ENCODE measurements at places on chromosomes 5 and 9.

DNA sequence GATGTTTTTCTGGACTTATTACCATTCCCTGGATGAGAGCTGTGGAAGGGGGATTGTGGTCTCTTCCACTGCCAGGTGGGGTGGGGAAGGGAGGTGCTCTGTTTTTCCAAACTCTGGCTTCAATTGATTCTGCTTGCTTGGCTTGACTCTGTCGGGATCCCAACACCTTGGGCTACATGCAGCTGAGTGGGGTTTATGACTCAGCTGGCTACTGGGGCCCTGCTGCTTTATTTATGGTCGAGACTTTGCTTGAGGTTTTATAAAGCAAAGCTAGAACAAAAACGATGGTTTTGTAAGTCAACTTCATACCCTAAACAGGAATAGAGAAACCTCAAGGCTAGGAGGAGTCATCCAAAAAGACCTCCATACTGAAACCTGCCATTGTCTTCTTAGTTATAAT lies 76.3 kb downstream of the AOPEP start:
- DNase-seq, result no peak

- no peak for DNase-seq
These were observed 13.7 kb downstream of the IER5L start for GRCh38 chr9:129164246-129164930.

GRCh38 chr9:98642661-98643312 lies 65.9 kb downstream of the GABBR2 start:
- DNase-seq, result no peak

DNA sequence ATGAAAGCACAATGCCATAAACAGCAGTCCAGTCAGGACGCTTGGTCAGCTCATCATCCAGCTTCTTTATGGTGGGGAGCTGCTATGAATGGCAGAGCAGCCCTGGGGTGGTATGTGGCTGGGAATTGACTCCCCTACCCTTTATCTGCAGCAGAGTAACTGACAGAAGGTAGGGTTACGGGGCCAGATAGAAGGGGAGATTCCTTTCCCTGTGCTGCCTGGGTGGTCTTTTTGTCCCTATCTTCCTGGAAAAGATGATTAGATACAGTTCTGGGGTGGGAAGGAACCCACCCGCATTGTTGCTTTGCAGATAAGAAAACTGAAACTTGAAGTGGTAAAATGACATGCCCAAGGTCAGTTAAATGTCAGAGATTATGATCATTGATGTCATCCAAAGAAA lies 405.5 kb downstream of the ARHGEF28 start:
- DNase-seq, result no peak

- peak; percentile 10 for DNase-seq
These were observed 977 bp upstream of the PRDM12 start for GRCh38 chr9:130663258-130663976.

DNA sequence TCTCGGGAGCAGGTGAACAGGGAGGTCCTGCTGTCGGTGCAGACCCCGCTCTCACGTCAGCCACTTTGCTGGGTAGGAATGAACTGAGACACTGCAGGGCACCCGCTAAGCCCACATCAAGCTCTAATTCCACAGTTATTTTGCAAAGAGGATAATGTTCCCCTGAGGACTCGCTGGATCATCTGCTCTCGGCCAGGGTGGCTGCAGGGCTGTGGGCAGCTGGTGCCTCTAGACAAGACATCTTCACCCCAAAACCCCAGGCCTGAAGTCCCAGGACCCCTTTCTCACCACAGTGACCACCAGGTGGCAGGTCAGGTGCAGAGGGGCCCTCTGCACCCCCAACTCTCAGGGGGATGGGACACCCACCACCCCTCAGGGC lies 135.1 kb upstream of the PPP1R26 start:
- no peak for DNase-seq

DNA sequence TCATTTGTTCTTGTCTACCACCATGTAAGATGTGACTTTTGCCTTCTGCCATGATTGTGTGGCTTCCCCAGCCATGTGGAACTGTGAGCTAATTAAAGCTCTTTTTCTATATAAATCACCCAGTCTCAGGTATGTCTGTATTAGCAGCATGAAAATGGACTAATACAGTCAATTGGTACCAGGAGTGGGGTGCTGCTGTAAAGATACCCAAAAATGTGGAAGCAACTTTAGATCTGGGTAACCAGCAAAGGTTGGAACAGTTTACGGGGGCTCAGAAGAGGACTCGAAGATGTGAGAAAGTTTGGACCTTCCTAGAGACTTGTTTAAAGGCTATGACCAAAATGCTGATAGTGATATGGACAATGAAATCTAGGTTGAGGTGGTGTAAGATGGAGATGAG lies 488.9 kb downstream of the ISL1 start:
- DNase-seq, result no peak

Data from activated CD4-positive, alpha-beta T cell treated with anti-CD3 and anti-CD28 coated beads, Interleukin-2, amount 50 U/mL, for 1 hour (primary cell).